ENCODE measurements at places on chromosomes 13 and 19. TPM values are rescaled to one million over a fixed set of nuclear protein-coding genes. Genes with fewer than 3 reads are reported as not detected.

Gene ZNF570
- polyA plus RNA-seq = 4.2 TPM

GRCh38 chr13:97853550-97853949 is 99.9 kb upstream of the IPO5 start:
- no peak for DNase-seq

Gene HSD17B14
- 78.7 TPM for polyA plus RNA-seq

- DNase-seq = no peak
Measured at GRCh38 chr13:43698758-43699157, 88.0 kb downstream of the ENOX1 start.

- no peak for DNase-seq
Measured at GRCh38 chr19:14059093-14059480, 2.8 kb downstream of the PALM3 start.

DNA sequence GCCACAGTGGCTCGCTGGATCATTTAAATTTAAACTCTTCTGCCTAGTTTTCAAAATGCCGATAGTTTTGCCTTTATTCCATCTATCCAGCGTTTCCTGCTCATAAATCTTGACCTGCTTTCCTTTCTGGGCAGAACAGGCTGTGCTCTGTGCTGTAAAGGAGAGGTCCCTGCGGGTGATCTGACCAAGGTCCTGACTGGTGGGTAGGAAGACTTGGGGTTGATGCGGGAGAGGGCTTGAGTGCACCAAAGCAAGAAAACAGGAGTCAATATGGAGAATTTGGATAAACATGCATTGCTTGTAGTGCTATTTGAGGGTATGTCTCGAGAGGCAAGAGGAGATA is 533.6 kb downstream of the MYO16 start:
- DNase-seq = no peak

DNA sequence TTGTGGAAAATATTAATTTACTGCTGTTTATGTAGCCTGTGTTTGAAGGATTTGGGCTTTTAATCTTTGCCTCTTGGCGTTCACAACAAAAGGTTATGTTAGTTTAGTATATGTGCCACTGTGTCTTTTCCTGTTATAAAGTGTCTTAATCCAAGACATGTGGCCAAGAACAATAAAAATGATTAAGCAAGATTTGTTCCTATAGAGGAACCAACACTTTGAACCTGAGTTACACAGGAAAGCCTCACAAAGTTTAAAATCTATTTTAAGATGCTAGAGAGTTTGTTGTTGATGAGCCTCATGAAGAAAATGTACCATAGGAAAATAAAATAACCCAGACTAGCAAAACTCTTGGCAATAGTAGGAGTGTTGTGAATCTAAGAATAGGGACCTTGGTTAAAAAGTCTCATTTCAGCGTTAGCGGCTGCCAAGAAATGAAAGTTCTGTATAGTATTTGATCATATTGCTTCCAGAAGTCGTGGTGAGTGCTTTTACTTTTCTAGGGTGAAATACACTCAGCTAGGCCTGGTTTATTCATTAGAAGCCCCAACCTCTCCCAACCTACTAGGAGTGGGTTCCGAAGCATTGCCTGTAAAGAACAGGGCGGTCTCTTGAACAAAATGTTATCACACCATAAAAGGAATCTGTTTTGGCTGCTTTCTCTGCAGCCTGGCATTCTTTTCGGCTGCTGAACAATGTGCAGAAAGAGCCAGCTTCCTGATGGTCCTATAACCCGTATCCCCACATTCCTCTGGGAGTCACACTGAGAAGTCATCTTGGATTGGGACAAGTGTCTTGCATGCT is 102.6 kb downstream of the LRCH1 start:
- no peak for DNase-seq

Gene ZNF682
- 1.9 TPM for polyA plus RNA-seq

DNA sequence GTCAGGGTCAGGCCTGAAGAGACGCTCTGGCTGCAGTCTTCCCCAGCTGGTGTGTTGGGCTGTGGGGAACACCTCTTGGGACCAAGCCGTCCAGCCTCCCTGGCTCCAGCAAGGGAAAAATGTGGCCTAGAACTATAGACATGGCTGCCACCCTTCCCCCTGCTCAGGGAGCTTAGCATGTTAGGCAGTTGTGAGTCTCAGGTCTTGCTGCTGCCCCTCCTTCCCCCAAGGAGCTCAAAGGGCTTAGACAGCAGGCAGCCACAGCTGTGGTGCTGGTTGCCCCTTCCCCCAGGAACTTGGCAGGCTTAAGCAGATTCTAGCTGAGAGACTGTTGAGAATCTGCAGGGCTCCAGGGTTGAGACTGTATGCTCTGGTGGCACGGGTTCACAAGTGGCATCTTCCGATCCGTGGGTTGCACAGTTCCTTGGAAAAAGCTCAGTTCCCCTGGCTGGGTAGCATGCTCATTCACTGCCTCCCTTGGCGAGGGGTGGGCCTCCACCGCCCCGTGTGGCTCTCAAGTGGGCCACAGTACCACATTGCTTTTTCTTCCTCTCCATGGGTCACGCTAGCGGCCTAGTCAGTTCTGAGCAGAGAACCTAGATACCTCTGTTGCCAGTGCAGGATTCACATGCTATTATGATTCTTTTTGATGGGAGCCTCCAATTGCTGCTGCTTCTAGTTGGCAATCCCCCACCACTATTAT is 1258.6 kb downstream of the OLFM4 start:
- no peak for DNase-seq

Gene COMMD6
- polyA plus RNA-seq = 373 TPM

Gene HRC
- polyA plus RNA-seq = 4.0 TPM

GRCh38 chr13:50244713-50245574 is 229.7 kb downstream of the KCNRG start:
- DNase-seq = no peak

- DNase-seq = no peak
Measured at GRCh38 chr13:96835546-96835945, 158.7 kb downstream of the OXGR1 start.

Gene COX6B2
- 0.10 TPM for polyA plus RNA-seq

DNA sequence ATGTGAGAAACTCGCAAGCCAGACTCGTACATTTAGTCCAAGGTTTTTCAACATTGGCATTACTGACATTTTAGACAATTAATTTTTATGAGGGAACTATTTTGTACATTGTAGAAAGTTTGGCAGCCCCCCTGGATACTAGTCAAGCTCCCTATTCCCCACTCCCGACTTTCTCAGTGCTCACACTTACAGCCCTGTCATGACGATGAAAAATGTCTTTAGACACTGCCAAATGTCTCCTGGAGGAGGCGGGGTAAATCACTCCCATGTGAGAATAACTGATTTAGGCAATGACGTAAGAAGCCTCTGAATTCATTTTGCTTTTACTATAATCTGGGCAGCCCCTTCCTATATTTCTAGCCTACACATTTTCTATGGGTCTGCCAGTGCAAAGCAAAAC is 535.8 kb upstream of the KLHL1 start:
- DNase-seq = no peak

Gene ZNF223
- polyA plus RNA-seq = 6.3 TPM

- DNase-seq = no peak
Measured at GRCh38 chr13:106917024-106917571, 349.2 kb upstream of the ARGLU1 start.

DNA sequence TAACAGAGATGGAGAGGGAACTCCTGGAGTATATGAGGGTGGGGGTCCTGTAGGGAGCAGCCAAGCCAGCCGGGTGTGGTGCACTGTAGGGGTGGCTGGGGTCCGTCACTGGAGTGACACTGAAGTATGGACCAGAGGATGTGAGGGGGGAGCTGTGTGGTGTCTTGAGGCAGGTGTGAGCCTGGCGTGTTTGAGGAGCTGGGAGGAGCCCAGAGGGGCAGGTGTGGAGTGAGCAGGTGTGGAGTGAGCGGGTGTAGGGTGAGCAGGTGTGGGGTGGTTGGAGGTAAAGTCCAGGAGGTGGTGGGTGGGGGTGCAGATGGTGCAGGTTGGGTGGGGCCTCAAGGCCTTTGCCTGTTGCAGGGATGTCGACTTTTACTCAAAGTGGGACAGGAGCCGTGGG is 5.9 kb downstream of the B3GNT8 start:
- no peak for DNase-seq
